ENCODE measurements at places on chromosomes 6 and 20. TPM values are rescaled to one million over a fixed set of nuclear protein-coding genes. Genes with fewer than 3 reads are reported as not detected.
A peak's percentile ranks its signal among the peaks of the same experiment; 100 is the strongest.

GRCh38 chr20:4154958-4155411 lies 139.6 kb upstream of the RNF24 start:
- H3K27ac ChIP-seq = no peak overlapping the region
- no peaks in the 10 kb centered on the region for H3K27me3 ChIP-seq
- no peak overlapping the region for H3K4me3 ChIP-seq
- H3K4me1 ChIP-seq = peaks cover under 1% of the 10 kb centered on the region

DNA sequence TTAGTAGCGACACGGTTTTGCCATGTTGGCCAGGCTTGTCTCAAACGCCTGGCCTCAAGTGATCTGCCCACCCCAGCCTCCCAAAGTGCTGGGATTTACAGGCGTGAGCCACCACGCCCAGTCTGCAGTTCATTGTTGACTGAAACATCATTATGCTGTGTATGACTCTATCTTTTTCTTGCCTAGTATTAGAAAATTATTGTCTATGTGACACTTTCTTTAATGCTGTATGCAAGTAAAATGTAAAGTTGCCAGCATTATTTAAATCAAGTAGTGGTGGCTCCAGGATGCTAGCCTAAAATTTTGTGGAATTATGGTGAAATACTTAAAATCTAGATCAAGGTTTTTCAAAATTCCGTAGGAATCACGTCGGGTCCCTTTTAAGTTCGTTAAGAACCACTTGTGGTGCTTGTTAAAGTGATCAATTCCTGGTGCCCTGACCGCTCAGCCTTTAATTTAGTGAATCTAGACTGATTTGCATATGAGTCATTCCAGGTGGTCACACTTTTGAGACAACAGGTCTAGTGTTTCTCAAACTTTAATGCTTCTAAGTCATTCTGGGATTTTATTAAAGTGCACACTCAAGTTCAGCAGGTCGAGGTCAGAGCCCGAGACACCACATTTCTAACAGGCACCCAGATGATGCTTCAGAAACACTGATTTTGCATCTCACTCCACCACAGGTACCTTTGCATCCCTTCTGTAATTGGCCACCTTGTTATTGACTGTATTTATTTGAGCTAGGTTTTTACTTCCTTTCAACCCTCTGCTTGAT lies 132.6 kb upstream of the MTHFD1L start:
- H3K4me1 ChIP-seq = no peaks in the 10 kb centered on the region
- no peak overlapping the region for H3K4me3 ChIP-seq
- no peak for DNase-seq
- no peaks in the 10 kb centered on the region for H3K27me3 ChIP-seq
- no peak overlapping the region for H3K27ac ChIP-seq

The JPH2 gene
- total RNA-seq = not detected

The COMMD7 gene
- 35.6 TPM for total RNA-seq

- no peaks in the 10 kb centered on the region for H3K36me3 ChIP-seq
- H3K4me3 ChIP-seq = no peak overlapping the region
- DNase-seq = no peak
- H3K27me3 ChIP-seq = no peaks in the 10 kb centered on the region
- no peaks in the 10 kb centered on the region for H3K4me1 ChIP-seq
These were observed 226.6 kb downstream of the ALDH8A1 start for GRCh38 chr6:134723081-134723871.

GRCh38 chr20:34022839-34023234 lies 29.1 kb downstream of the RALY start:
- DNase-seq = no peak
- H3K4me3 ChIP-seq = no peak overlapping the region
- no peak overlapping the region for H3K27ac ChIP-seq
- H3K36me3 ChIP-seq = peaks cover 4% of the 10 kb centered on the region
- H3K27me3 ChIP-seq = no peaks in the 10 kb centered on the region

The OPN5 gene
- total RNA-seq = not detected

- H3K27ac ChIP-seq = peak within 1 kb of the TSS; percentile 53
- H3K4me3 ChIP-seq = peak within 1 kb of the TSS; percentile 62
- DNase-seq = peak; percentile 82
- H3K4me1 ChIP-seq = peaks cover 30% of the 10 kb centered on the region
- H3K27me3 ChIP-seq = no peaks in the 10 kb centered on the region
These were observed at the start of gene DNPH1 for GRCh38 chr6:43228951-43229802. Gene DNPH1, minus strand, starts transcription at chr6:43229481. Its CDS starts 25 bp downstream, at chr6:43229456.

DNA sequence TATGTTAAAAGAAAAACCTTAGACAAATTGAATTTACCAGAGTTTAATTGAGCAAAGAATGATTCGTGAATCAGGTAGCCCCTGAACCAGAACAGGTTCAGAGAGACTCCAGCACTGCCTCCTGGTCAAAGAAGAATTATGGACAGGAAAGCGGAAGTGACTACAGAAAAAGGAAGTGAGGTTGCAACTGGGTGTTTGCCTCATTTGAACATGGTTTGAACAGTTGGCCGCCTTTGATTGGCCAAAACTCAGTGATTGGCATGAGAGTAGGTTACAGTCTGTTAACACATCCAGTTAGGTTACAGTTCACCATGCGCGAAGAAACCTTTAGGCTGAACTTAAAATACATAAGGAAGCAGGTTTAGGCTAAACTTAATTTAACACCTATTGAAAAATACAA lies 248.8 kb downstream of the TFAP2A start:
- no peaks in the 10 kb centered on the region for H3K4me1 ChIP-seq
- H3K36me3 ChIP-seq = no peaks in the 10 kb centered on the region
- no peaks in the 10 kb centered on the region for H3K27me3 ChIP-seq

DNA sequence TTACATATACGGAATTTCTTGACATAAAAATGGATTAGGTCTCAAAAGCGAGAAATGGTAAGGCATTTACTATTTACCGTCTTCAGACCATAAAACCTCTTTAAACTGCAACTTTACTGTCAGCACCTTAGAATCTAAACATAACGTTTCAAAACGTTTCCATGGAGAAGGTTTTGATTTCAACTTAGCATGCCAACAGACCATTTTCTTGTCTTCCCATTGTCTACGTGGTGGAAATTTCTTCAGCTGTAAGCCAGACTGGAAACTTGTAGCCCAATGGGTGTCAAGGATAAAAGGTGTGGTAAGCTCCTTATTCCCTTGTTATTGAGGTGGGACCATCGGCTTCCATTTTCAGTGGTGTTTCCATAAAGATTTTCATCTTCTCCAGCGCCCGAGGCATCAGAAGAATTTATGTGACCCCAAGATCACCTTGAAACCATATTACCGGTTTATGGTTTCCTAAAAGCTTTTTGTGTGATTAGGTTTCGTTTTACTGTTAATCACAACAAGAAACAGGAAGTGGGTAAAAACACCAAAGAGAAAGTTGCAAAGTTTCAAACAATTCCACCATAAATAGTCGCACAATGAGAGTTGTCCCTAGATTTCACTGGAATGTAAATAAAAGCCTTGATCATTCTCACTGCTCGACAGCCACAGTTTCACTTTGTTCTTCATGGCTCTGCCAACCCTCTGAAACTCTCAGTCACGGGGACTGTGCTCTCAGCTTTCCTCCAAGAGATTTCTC lies 63.0 kb upstream of the CD2AP start:
- H3K27me3 ChIP-seq = no peaks in the 10 kb centered on the region
- H3K36me3 ChIP-seq = no peaks in the 10 kb centered on the region
- peak overlapping the region; percentile 25 for H3K27ac ChIP-seq
- peaks cover 4% of the 10 kb centered on the region for H3K4me1 ChIP-seq

The CLPSL1 gene
- total RNA-seq = not detected

DNA sequence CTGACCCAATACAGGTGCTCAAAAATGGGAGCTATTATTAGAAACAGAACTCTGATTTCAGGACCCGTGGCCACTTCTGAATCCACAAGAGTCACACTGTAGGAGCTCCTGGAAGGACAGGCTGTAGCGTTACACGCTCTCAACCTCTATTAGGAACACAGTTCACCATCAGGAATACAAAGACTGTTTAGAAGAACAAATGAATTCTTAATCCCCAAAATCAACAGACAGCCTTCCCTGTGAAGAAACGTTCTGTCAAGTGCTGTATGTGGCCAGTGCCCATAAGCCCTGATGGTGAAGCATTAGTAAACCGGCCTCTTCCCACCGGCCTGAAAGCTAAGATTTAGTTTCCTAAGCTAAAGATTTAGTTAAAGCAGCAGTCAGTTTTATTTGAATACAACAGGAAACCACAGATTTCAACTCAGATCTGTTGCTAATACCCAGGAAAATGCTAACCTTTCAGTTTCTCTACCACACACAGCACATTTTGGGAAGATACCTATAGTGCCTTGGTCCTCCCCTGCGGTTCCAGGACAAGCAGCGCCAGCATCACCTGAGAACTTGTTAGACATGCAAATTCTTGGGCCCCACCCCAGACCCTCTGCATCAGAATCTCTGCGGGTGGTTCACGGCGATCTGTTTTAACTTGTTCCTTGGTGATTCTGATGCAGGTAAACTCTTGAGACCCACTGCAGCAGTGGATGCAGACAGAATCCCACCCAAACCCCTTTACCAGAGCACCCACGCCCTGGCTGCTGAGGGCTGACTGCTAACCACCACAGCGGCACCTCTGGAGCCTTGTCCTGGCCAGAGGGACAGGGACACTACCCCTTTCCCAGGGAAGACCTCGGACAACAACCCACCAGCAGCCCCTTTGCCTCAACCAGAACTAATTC lies 33.4 kb downstream of the MTRES1 start:
- DNase-seq = peak; percentile 3
- H3K4me3 ChIP-seq = peak overlapping the region; percentile 44
- H3K27ac ChIP-seq = no peak overlapping the region
- H3K27me3 ChIP-seq = no peaks in the 10 kb centered on the region
- H3K36me3 ChIP-seq = no peaks in the 10 kb centered on the region

DNA sequence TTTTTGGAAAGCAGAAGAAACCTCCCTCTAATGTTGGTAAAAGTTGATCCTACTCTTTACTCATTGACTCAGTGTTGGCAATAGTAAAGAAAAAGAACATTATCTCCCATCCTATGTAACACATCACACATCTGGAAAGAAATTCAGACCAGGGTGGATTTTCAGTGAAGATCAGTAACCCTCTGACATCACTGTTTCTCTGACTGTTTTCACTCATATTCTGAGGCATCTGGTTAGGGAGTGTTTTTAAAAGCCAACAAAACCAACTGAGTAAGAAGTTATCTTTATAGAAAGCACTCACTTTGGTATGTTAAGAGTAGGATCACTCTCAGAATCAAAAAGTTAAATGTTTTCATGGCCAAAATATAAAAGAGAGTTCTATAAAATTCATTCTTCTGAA lies 143.6 kb downstream of the DST start:
- no peak overlapping the region for H3K27ac ChIP-seq
- H3K4me3 ChIP-seq = no peak overlapping the region
- H3K4me1 ChIP-seq = no peaks in the 10 kb centered on the region
- no peaks in the 10 kb centered on the region for H3K36me3 ChIP-seq

The NKAIN2 gene
- total RNA-seq = not detected

DNA sequence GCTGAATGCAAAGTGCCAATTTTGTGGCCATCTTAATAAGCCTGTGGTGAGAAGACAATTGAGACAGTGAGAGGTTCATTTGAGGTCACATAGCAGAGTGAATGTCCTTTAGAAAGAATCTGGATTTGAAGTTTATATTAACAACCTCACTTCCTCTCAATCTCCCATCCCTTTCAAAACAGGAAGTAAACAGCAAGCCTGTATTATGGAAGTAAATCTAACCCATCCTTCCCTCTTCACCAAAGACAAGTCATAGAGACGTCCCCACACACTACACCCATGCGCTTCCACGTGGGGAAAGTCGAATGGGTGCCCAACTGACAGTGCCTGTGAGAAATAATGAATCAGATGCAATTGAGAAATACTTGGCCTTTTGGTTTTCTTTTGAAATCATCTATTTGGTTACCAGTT lies 28.8 kb upstream of the CCND3 start:
- no peak overlapping the region for H3K4me3 ChIP-seq
- H3K27ac ChIP-seq = no peak overlapping the region
- peaks cover 80% of the 10 kb centered on the region for H3K4me1 ChIP-seq
- DNase-seq = no peak
- H3K36me3 ChIP-seq = peaks cover 11% of the 10 kb centered on the region

DNA sequence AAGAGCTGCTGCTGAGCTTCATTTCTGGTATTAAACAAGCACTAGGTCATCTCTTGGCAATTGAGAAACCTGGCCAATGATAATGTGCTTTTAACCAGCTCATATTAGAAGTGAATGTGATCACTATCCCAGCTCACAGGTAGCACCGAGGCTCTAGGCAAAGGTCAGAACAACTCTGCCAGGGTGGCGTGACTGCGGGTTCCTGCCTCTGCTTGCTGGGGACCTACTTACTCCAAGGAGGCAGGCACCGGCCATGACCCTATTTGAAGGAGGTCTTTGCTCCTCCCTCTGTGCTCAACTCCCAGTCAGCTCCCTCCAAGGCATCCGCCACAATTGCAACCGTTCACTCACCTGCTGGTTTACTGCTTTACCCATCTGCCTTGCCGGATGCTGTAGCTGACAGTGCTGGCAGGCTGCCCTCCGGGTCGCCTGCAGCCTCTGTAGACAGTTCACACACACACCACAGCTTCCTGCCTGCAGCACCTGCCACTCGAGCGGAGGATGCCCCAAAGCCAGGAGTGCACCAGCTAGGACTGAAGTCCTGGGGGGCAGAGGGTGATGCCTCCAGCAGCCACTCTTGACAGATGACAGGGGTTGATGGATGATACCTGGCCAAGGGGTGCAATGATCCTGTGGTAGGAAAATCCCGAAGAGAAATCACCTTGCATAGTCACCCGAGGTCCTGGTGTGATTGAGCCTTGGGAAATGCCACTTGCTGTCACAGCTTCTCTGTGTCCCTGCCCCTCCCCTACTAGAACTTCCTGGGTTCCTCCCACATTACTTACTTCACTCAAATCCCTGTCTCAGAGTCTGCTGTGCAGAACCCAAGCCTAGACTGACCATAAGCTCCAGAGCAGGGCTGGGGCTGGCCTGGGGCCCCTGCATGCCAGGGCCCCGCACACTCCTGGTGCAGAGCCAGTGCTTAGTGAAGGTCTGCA lies 8.8 kb upstream of the VSX1 start:
- H3K4me3 ChIP-seq = peak overlapping the region; percentile 29
- H3K27ac ChIP-seq = no peak overlapping the region
- no peaks in the 10 kb centered on the region for H3K36me3 ChIP-seq
- peak; percentile 64 for DNase-seq
- H3K4me1 ChIP-seq = peaks cover 38% of the 10 kb centered on the region

DNA sequence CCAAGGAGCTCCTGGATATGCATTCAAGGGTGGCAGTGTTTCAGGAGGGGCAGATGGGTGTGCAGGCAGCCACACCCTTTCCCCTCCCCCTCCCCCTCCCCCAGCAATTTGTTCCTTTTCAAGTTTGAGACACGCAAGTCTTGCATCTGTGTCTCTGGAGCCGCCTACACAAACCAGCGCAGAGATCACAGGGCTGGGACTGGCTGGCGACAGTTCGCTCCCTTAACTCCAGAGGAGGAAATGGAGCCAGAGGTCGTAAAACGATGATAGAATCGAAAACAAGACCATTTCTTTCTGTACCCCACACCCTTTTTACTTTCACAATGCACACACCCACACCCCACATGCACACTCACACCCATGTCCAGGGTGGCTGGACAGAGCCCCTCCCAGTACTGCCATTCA lies 163.1 kb downstream of the LY86 start:
- H3K36me3 ChIP-seq = no peaks in the 10 kb centered on the region
- no peaks in the 10 kb centered on the region for H3K27me3 ChIP-seq
- H3K4me1 ChIP-seq = peaks cover 13% of the 10 kb centered on the region

DNA sequence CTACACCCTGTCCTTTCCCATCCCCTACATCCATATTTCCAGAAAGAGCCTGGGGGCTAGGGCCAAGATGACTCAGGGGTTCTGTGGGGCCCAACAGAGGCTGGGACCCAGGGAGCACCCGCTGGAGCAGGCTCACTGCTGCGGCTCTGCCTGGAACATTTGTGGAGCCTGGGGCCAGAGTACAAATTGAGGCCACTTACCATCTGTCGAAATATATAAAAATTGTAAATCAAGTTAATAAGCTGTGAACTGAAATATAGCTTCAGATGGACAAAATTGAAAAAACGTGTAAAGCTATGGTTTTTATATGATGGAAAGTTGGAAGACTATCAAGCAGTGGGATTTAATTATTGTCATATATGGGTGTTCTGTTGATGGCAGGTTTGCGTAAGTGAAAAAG lies 82.9 kb upstream of the ATXN1 start:
- no peaks in the 10 kb centered on the region for H3K27me3 ChIP-seq
- H3K4me1 ChIP-seq = no peaks in the 10 kb centered on the region
- no peak overlapping the region for H3K4me3 ChIP-seq
- no peak for DNase-seq
- no peak overlapping the region for H3K27ac ChIP-seq

Measured in CD8-positive, alpha-beta memory T cell (primary cell).